Activated naive CD8-positive, alpha-beta T cell treated with anti-CD3 and anti-CD28 coated beads, Interleukin-2, amount 50 U/mL, for 24 hours (primary cell): ENCODE measurements at places on chromosomes 12 and 14.
A peak's percentile ranks its signal among the peaks of the same experiment; 100 is the strongest.

DNA sequence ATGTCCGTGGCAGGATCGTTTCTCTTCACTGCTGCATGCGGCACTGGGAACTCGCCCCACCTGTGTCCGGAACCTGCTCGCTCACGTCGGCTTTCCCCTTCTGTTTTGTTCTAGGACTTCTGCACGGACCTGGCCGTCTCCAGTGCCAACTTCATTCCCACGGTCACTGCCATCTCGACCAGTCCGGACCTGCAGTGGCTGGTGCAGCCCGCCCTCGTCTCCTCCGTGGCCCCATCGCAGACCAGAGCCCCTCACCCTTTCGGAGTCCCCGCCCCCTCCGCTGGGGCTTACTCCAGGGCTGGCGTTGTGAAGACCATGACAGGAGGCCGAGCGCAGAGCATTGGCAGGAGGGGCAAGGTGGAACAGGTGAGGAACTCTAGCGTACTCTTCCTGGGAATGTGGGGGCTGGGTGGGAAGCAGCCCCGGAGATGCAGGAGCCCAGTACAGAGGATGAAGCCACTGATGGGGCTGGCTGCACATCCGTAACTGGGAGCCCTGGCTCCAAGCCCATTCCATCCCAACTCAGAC lies 1.2 kb downstream of the FOS start:
- H3K4me3 ChIP-seq = peak overlapping the region; percentile 93
- H3K4me1 ChIP-seq = peaks cover 49% of the 10 kb centered on the region
- H3K36me3 ChIP-seq = peaks cover 34% of the 10 kb centered on the region
- no peak for DNase-seq
- H3K27me3 ChIP-seq = peaks cover 16% of the 10 kb centered on the region

DNA sequence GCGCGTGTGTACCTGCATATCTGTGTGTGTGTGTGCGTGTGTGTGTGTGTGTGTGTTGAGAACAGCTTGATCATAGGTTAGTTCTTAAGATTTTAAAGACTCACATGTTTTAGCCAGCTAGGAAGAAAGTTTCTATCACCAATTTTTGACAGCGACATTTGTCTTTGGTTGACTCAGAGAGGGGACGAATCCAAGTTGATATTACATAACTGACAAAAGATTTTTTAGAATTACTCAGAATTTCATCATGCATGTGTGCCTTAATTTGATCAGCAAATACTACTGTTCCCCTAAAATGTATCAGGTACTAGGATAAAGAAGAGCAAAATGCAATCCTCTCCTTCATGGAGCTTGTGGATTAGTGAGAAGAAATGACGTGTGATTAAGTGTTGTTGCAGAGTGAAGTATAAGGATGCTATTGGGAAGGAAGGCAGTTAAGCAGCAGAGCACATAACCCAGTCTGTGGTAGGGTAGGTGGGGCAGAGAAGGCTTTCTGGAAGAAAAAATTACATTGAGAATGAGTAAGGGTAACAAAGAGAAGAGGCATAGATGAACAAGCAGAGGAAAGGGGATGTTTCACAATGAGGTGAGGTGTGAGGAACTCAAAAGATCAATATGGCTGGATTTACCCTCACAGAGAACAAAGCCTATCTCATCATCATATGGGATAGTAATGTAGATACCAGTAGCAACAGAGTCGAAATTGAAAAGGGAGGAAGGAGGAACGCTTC lies 77.5 kb downstream of the ELK3 start:
- H3K27me3 ChIP-seq = no peaks in the 10 kb centered on the region
- no peak for DNase-seq
- H3K4me1 ChIP-seq = peaks cover 17% of the 10 kb centered on the region
- peaks cover 42% of the 10 kb centered on the region for H3K36me3 ChIP-seq

DNA sequence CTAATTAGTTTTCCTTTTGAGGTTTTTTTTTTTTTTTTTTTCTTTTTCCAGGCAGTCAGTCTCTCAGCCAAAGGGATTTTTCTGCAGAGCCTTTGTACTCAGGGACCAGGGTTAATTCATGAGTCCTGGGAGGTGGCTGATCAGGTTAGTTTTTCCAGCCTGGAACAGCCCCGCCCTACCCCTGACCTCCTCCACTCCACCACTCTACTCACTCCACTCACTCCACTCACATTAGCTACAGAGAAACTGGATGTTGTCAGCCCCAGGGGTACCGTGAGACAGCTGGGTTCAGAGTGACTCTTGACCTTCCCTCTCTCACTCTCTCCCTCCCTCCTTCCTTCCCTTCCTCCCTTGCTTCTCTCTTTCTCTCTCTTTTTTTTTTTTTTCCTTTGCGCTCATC lies 161.0 kb downstream of the CRADD start:
- no peak overlapping the region for H3K4me3 ChIP-seq
- H3K27ac ChIP-seq = no peak overlapping the region
- H3K4me1 ChIP-seq = no peaks in the 10 kb centered on the region
- no peak for DNase-seq
- H3K27me3 ChIP-seq = no peaks in the 10 kb centered on the region

DNA sequence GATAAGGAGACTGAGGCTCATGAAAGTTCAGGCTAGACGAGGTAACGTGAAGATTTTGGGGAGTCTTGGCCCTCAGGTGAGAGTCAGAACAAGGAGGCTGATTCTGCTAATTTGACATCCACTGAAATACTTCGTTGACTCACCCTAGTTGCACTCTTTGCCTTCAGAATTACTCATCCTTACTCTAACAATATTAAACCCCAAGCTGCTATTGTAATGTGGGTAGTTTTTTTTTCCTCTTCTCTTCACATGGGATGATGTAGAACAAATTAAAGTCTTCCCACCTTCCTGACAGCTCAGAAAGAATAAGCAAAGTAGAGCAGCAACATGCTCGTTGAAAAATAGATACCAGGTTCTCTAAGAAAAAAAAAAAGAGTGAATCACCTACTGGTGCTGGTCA lies 22.0 kb upstream of the SRRM4 start:
- H3K36me3 ChIP-seq = no peaks in the 10 kb centered on the region
- H3K4me1 ChIP-seq = no peaks in the 10 kb centered on the region
- no peak overlapping the region for H3K27ac ChIP-seq
